Liver (tissue), 10 donors: ENCODE measurements at places on chromosomes 7 and 10. TPM values are rescaled to one million over a fixed set of nuclear protein-coding genes. Genes with fewer than 3 reads are reported as not detected.

The NUTM2A gene
- total RNA-seq, result 0.59 TPM

The PDLIM1 gene
- 22.3 TPM for total RNA-seq

The PIP gene
- not detected for total RNA-seq

The TMEM178B gene
- under 0.01 TPM for total RNA-seq

The TMEM270 gene
- not detected for total RNA-seq

The ZNF727 gene
- total RNA-seq, result 0.50 TPM

The CPN1 gene
- 119 TPM for total RNA-seq

The OR2A1 gene
- not detected for total RNA-seq

The HOXA10 gene
- 0.70 TPM for total RNA-seq

The TEX47 gene
- not detected for total RNA-seq

The SEMA3E gene
- total RNA-seq, result 0.59 TPM

The ITIH5 gene
- total RNA-seq, result 1.3 TPM

The AP5Z1 gene
- total RNA-seq, result 16.0 TPM

GRCh38 chr10:90227786-90228185, 526.4 kb downstream of the KIF20B start:
- DNase-seq, result no peak

DNA sequence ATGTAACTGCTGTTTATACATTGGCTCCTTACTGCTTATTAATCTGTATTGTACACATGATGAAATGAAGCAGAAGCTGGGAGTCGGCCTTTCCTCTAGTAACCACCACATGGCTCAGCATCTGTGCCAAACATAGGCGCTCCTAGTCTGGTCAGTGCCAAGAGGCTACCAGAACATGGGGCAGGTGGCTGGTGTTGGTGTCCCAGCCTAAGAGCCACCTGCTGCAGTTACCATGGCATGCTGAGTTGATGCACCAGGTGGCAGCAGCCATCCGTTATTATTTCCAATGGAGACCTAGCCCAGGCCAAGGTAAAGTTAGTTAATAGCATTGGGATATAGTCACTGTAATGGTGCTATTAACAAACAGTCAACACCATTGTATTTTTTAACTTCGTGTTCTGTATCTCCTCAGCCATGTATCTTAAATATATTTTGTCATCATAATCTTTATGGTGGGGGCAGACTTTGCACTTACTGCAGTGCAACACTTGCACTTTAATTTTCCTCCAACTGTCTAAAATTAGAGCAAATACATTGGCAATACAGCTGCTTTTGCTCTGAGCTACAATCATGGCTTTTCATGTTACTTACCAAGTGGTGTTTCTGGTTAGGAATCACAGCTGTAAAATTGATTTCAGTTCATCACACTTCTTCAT, 33.1 kb downstream of the HBP1 start:
- DNase-seq, result no peak

- DNase-seq, result no peak
These were observed 26.5 kb upstream of the BET1 start for GRCh38 chr7:94030634-94031033.

- DNase-seq, result no peak
These were observed 46.7 kb upstream of the STRIP2 start for GRCh38 chr7:129387537-129387936.

DNA sequence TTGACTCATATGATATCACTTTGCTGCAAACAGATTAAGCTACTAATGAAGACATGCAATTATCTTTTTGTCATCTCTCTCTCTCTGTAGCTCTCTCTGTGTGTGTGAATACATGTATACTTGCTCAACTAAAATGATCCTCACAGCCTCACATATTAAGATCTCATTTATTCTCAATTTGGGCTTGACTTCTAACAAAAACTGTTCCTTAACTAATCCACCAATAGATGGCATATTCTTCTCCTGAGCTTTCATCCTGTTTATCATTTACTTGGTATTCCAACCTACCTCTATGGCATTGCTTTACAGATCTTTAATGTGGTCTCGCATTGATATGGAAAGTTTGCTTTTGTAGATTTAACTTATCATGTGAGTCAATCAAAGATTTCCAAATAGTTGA, 540.4 kb downstream of the CNTNAP2 start:
- no peak for DNase-seq

GRCh38 chr7:2567679-2568278, 9.0 kb downstream of the IQCE start:
- no peak for DNase-seq

- DNase-seq, result no peak
These were observed 155.2 kb upstream of the GNAI1 start for GRCh38 chr7:79979437-79979836.

DNA sequence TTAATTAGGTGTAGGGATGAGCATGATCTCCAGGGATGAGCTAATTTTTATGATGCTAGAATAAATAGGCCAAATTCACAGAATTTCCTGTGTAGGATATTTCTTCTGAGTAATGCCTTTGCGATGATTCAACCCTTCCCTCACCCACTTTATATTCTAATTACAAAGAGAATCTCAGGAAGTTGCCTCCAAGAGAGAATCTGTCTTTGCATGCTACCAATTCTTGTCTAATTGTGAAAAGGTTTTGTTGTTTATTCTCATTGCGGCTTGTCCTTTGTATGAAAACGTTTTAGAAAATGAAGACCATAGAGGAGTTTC, 6.3 kb downstream of the C7orf57 start:
- DNase-seq, result no peak

- DNase-seq, result no peak
These were observed 8.4 kb downstream of the PRKAG2 start for GRCh38 chr7:151868396-151869108.

DNA sequence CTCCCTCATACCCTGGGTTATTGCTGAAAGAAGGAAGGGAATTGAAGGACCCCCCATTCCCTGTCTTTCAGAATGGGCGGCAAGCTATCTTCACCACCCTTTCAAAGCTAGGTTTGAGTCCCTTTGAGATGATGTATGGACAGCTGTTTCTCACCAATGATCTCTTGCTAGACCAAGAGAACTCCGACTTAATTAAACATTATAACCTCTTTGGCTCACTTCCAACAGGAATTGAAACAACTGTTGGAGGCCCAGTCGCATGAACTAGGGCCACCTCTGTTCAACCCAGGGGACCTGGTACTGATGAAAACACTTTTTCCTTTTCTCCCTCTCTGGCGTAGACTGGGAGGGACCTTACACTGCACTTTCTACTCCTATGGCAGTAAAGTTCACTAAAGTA, 110.6 kb downstream of the ITGB8 start:
- no peak for DNase-seq

- no peak for DNase-seq
These were observed 3.4 kb downstream of the GFRA1 start for GRCh38 chr10:116269619-116270018.

GRCh38 chr7:85564861-85565260, 378.0 kb upstream of the SEMA3D start:
- DNase-seq, result no peak

DNA sequence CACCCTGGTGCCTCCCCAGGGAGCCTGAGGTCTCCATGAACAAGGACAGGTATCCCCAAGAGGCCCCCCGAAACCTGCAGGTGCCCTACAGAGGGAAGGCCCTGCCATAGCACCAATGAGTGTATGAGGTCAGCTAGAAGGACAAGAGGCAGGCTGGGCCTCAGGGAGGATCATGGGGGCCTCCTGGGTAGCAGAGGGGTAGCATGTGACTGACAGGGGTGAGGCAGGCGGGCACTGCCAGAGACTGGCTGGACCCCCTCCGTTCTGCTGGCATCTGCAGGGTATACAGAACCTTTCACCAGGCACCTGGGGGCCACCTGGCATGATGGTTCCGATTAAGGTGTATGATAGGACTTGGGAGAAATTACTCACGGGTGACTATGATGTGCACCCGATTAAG, 79.2 kb upstream of the KCTD7 start:
- DNase-seq, result no peak

- DNase-seq, result no peak
These were observed 341.6 kb upstream of the AUTS2 start for GRCh38 chr7:69256634-69257081.

- no peak for DNase-seq
These were observed 927.4 kb downstream of the DNAJB9 start for GRCh38 chr7:109497053-109497452.

- DNase-seq, result no peak
These were observed 25.7 kb upstream of the ADD3 start for GRCh38 chr10:109982123-109982522.

DNA sequence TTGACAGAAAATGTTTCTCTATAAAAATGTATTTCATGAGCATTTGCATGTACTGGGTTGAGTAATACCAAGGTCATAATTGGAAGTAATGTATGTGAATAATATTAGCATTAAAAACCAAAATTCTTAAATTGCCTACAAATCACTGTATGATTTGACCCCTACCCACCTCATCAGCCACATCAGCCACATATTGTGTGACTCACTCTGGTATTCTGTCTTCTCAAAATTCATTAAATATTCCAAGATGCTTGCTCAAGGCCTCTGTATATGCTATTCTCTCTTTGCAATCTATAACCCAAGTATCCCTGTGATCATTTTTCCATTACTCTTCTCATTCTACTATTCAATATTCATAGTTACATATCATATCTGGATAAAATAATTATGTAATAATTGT, 21.4 kb downstream of the POT1 start:
- no peak for DNase-seq

DNA sequence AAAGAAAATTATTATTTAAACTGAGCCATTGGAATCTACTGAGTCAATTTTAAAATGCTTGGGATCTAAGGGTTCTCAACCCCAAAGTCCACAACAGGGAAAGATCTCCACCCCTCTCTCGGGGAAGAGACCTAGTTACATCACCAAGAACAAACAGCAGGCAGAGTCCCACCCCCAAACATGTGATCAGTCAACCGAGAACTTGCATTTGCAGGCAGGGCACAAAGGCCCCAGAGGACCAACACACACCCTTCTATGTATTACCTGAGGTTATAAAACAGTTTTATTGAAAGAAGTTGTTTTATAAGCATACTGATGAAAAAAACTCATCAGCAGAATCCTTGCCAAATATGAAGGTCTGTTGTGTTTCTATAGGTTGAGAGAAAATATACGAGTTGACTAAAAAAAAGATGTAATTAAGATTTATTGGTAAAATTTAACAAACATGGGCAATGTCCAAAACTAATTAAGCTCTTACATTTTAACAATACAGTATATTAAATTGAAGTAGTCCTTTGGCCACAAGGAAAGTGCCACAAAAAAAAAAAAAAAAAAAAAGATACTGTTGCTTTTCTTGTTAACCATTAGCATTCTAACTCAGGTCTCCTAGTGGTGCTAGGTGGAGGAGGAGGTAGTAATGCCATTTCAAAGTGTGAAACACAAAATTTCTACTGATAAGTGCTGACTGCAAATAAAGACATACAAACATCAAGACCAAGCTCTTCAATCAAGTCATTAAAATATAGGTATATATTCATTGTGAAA, 975 bp upstream of the USP54 start:
- DNase-seq, result peak; percentile 45

DNA sequence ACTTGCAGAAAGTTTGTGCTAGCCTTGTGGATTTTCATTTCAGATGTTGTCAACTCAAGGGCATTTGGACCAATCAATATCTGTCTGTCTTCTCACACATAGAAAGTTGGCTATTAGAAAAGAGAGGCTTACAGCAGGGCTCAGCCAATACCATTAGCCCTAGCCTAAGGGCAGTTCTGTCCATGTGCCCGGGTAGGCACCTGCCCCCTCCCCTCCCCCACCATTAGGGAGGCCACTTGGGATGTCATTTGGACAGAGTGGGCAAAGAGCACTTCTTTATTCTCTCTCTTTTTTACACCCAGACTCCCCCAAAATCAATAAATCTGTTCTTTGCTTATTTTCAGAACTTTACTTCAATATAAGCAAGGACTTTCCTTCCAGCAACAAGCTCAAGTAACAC, 188.5 kb upstream of the MKI67 start:
- DNase-seq, result no peak

- DNase-seq, result no peak
These were observed 64.8 kb downstream of the SMURF1 start for GRCh38 chr7:99079104-99079503.
